ENCODE measurements at places on chromosomes 2 and 18.

- no peak for DNase-seq
These were observed 137.8 kb downstream of the PID1 start for GRCh38 chr2:229133155-229133772.

DNA sequence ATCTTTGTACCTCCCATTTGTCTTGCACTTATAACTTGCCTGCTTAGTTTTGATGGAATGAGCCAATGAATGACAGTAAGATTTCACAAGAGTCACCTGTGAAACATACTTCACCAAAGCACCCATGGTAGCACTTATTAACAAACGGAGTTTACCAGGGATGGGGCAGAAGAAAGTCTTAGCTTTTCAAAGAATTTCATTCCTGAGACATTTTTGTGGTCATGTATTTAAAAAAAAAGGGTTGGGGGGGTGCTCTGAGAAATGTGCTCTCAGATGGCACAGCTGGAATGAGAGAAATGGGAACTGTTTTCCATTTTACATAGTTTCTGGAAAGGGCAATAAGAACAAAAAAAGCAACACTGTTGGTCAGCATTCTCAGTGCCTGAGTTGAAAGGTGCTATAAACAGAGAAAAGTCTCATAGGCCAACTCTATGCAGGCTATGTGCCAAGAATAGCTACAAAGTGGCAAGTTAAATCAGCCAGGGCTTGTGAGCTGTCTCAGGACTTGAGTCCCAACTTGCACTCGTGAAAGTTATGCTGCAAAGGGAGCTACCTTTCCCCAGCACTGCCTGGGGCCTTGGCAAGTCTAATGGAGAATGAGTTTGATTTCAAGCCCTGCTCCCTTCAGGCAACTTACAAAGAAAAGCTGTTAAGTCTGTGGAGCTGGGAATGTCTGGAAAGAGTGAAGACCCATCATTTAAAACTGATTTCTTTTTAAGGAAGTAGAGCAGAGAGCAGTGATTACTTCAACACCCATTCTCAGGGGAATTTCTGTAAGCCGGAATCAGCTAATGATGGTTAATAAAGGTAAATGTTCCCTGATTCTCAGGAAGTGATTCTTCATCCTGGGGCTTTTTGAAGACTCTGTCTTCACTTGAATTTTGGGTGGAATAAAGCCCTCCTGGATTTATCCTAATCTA, 170.6 kb downstream of the SLC8A1 start:
- DNase-seq, result no peak

GRCh38 chr2:28398101-28398834, 5.6 kb downstream of the FOSL2 start:
- DNase-seq, result no peak

DNA sequence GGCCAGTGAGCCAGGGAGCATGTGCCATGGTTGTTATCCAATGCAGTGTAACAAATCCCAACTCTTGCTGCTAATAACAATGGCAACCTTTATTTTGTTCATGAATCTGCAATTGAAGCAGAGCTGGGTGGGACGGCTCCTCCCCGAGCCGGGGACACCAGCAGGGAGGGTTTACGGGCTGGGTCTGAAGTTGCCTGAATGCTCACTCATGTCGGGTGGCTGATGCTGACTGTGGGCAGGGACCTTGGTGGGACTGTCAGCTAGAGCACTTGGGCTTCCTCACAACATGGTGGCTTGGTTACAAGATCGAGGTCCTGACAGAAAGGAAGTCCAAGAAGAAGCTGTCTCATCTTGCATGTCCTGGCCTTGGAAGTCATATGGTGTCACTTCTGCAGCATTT, 264.5 kb downstream of the NDUFA10 start:
- no peak for DNase-seq

- no peak for DNase-seq
These were observed 18.4 kb upstream of the VIT start for GRCh38 chr2:36677996-36678605.

Data from activated CD4-positive, CD25-positive, alpha-beta regulatory T cell treated with anti-CD3 and anti-CD28 coated beads, Interleukin-2, amount 50 U/mL, for 16 hours (primary cell).